ENCODE measurements at places on chromosomes 11 and 22.

DNA sequence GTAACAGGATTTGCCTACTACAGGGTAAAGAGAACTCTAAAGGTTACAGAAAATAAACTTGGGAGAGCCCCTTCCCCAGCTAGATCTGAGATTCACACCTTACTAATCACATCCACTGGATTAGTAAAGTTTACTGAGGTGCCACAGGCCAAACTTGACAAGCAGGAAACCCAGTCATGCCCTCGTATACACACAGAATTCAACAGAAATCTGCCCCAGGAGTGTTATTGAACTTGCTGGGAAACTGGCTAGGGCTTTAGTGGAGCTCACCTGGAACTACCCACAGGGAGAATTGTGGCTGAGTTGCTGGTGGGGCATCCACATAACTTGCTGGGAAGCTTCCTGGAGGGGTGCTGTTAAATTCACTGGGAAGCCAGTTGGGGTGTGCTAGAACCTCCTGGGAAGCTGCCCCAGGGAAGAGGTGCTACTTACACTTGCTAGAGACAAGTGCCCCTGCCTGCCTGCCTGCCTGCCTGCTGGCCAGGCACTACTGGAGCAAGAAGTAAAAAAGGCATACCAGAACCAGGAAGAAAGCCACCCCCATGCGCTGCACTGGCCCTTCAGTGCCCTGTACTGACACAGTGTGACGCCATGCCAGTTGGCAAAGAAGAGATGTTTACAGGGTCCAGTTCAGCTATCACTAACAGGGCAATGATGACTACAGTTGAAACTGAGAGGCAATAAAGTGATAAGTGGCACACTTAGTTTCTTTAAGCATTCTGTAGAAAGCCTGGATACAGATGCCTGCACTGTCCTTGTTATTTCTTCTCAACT is 106.5 kb downstream of the ALX4 start:
- DNase-seq = no peak

GRCh38 chr11:108101090-108101775 is 20.1 kb upstream of the ACAT1 start:
- DNase-seq = no peak

- DNase-seq = no peak
These were observed 1213.3 kb upstream of the RAG2 start for GRCh38 chr11:37811349-37811748.

- DNase-seq = no peak
These were observed 41.4 kb downstream of the PPFIBP2 start for GRCh38 chr11:7555052-7555699.
